ENCODE measurements at places on chromosomes 3 and 15.

DNA sequence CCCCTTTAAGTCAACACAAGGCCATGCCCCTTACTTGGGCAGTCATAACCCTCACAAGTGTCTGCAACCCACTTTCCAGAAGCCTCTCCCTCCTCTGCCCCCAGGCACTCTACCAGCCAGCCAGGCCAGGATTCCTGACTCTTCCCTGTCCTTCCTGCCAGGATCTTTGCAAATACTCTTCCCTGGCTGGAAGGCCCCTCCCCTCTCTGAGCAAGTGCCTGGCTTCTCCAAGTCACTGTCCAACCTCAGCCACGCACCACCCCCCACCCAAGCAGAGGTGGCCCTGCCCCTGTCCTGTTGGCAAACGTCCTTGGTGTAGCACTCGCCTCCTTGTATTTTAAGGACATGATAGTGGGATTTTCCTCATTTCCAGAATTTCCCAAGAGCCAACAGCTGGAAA, 54.7 kb upstream of the USP3 start:
- no peak overlapping the region for H3K4me3 ChIP-seq
- no peak overlapping the region for H3K27ac ChIP-seq
- no peaks in the 10 kb centered on the region for H3K36me3 ChIP-seq
- DNase-seq: no peak
- H3K27me3 ChIP-seq: peaks cover 10% of the 10 kb centered on the region

- peaks cover 42% of the 10 kb centered on the region for H3K4me1 ChIP-seq
- peak overlapping the region; percentile 93 for H3K27ac ChIP-seq
- H3K36me3 ChIP-seq: peaks cover 3% of the 10 kb centered on the region
- no peaks in the 10 kb centered on the region for H3K27me3 ChIP-seq
- no peak overlapping the region for H3K4me3 ChIP-seq
These were observed 42.0 kb upstream of the SACM1L start for GRCh38 chr3:45647148-45647619.

DNA sequence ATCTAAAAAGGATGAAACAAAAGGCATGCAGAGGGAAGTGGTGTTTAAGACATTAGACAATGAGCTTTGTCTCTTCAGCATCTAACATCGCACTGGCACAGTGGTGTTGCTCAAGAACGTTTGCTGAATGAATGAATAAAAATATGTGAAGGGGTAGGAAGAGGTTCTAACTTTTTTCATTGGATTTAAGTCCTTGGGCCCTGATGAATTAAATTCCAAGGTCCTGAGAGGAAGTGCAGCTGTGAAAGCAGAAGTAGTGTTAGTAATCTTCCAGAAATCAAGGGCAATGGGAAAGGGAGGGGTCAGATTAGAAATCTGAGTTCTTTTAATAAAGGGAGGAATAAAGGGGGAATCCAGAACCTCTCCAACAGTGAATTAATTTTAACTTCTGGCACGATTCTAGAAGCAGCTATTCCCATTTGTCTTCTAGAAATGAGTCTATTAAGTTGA, 29.6 kb downstream of the TLNRD1 start:
- peaks cover 4% of the 10 kb centered on the region for H3K4me1 ChIP-seq
- no peak overlapping the region for H3K4me3 ChIP-seq
- DNase-seq: no peak
- H3K27ac ChIP-seq: no peak overlapping the region
- H3K27me3 ChIP-seq: no peaks in the 10 kb centered on the region

- peaks cover 2% of the 10 kb centered on the region for H3K4me1 ChIP-seq
- H3K36me3 ChIP-seq: peaks cover 14% of the 10 kb centered on the region
- H3K4me3 ChIP-seq: no peak overlapping the region
- peak overlapping the region; percentile 53 for H3K27ac ChIP-seq
- peak; percentile 69 for DNase-seq
These were observed 18.6 kb downstream of the DCP1A start for GRCh38 chr3:53328746-53329145.

- DNase-seq: no peak
- H3K4me3 ChIP-seq: no peak overlapping the region
- peaks cover 83% of the 10 kb centered on the region for H3K27me3 ChIP-seq
- no peaks in the 10 kb centered on the region for H3K36me3 ChIP-seq
These were observed 5.1 kb downstream of the DUOX1 start for GRCh38 chr15:45134682-45135604.

GRCh38 chr3:43161684-43162229, 55.9 kb upstream of the POMGNT2 start:
- no peak overlapping the region for H3K27ac ChIP-seq
- no peaks in the 10 kb centered on the region for H3K36me3 ChIP-seq
- no peak overlapping the region for H3K4me3 ChIP-seq
- DNase-seq: no peak

GRCh38 chr3:189143321-189143720, 28.4 kb upstream of the TPRG1 start:
- no peak overlapping the region for H3K4me3 ChIP-seq
- peaks cover 29% of the 10 kb centered on the region for H3K27me3 ChIP-seq
- H3K27ac ChIP-seq: no peak overlapping the region
- peak; percentile 3 for DNase-seq
- no peaks in the 10 kb centered on the region for H3K36me3 ChIP-seq

- H3K4me3 ChIP-seq: no peak overlapping the region
- H3K36me3 ChIP-seq: no peaks in the 10 kb centered on the region
- peak; percentile 12 for DNase-seq
- no peak overlapping the region for H3K27ac ChIP-seq
- H3K27me3 ChIP-seq: peaks cover 4% of the 10 kb centered on the region
These were observed 49.4 kb downstream of the MYZAP start for GRCh38 chr15:57640930-57641682.

- no peaks in the 10 kb centered on the region for H3K4me1 ChIP-seq
- no peak overlapping the region for H3K27ac ChIP-seq
- H3K36me3 ChIP-seq: no peaks in the 10 kb centered on the region
- DNase-seq: no peak
- H3K27me3 ChIP-seq: peaks cover 3% of the 10 kb centered on the region
These were observed 17.9 kb upstream of the NRROS start for GRCh38 chr3:196621611-196622010.

DNA sequence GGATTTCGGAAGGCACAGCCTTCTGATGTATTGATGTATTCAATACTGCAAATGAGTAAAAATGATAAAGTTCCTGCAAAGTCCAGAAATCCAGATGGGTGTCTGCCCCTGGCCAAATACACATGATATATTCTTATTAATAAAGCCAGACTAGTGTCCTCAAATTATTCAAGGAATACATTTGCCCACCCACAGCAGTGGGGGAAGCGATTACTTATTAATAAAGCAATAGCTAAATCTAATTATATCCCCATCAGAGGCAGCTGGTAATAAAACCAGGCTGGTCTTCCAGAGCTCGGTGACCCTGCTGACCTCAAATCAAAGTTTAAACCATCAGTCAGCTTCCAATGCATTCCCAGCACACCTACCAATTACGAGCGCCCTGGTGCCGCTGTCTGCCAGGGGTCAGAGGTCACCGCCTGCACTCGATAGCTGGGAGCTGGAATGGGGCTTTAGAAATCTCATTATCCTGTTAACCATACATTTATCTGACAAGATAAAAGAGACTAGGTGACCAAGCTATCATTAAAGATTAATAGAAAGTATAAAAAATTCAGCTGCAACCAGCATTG, 330.3 kb downstream of the UACA start:
- peaks cover 3% of the 10 kb centered on the region for H3K4me1 ChIP-seq

DNA sequence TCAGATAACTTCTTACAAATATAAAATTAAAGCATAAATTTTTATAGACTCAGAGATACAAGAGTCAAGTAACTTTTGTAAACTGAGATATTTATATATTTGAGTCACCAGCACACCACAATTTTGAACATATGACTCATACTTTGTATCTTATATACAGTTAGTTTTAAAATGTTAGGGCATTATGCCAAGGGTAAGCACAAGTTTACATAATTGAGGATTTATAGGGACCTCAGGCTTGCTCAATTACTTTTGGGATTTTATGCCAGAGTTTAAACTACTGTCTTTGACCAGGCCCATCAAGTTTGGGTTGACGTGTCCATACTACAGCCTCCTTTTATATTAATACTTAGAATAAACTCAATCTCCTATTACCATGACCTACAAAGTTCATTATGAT, 7.4 kb upstream of the FGF7 start:
- peak overlapping the region; percentile 87 for H3K27ac ChIP-seq
- H3K4me3 ChIP-seq: no peak overlapping the region

DNA sequence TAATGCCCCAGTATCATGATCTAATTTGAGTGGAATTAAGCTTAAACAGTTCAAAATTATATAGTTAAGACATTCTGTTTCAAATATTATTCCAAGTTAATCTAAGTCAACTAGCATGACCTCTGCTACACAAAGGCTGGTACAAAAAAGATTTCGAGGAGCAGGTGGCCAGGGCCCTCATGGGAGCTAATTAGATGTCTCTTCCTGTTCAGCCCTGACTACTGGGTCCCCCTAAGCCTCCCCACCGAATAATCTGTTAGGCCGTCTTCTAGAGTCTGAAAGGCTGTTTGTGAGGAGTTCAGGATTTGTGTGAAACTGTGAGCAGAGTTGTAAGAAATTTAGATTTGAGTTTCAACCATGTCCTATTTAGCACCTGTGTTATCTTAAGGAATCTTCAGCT, 75.4 kb downstream of the PPM1L start:
- no peaks in the 10 kb centered on the region for H3K4me1 ChIP-seq
- no peaks in the 10 kb centered on the region for H3K27me3 ChIP-seq
- no peak overlapping the region for H3K4me3 ChIP-seq
- no peaks in the 10 kb centered on the region for H3K36me3 ChIP-seq

- DNase-seq: peak; percentile 99
- no peaks in the 10 kb centered on the region for H3K27me3 ChIP-seq
- H3K36me3 ChIP-seq: no peaks in the 10 kb centered on the region
These were observed at the start of gene BCL6 for GRCh38 chr3:187745201-187746058. BCL6 (minus strand) TSS chr3:187745468; CDS start chr3:187733693, 11,775 bp downstream.

- H3K27ac ChIP-seq: no peak overlapping the region
- H3K36me3 ChIP-seq: no peaks in the 10 kb centered on the region
- H3K27me3 ChIP-seq: no peaks in the 10 kb centered on the region
- no peaks in the 10 kb centered on the region for H3K4me1 ChIP-seq
- no peak for DNase-seq
- H3K4me3 ChIP-seq: no peak overlapping the region
These were observed 53.9 kb upstream of the SLC9A9 start for GRCh38 chr3:143902210-143902609.

DNA sequence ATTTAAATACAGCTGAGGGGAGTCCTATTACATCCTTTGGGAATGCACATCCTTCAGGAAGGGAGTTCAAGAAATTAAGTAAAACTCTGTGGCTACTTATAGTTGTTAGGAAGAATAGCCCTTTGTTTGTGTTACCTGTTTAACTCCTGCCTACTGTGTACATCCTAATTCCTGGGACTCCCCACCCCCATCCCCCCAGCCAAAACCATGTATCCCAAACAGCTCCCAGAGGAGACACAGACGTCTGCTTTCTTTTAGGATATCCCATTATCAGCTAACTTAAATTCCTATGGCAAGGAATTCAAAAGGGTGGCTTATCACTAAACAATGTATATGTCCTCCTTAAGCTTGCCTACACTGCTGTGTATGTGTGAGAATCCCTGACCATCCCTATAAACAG, 581.7 kb downstream of the DIPK2A start:
- H3K4me1 ChIP-seq: no peaks in the 10 kb centered on the region
- H3K4me3 ChIP-seq: no peak overlapping the region
- H3K27ac ChIP-seq: no peak overlapping the region
- no peaks in the 10 kb centered on the region for H3K36me3 ChIP-seq
- H3K27me3 ChIP-seq: no peaks in the 10 kb centered on the region

GRCh38 chr3:49802719-49803464, at the start of gene INKA1:
INKA1 (plus strand) TSS chr3:49803261; CDS start chr3:49803393, 132 bp downstream.
- no peaks in the 10 kb centered on the region for H3K36me3 ChIP-seq
- H3K4me1 ChIP-seq: peaks cover 35% of the 10 kb centered on the region
- peak; percentile 72 for DNase-seq
- H3K27ac ChIP-seq: peak within 1 kb of the TSS; percentile 81

GRCh38 chr15:73935547-73935946, 9.3 kb downstream of the LOXL1 start:
- H3K36me3 ChIP-seq: peaks cover 13% of the 10 kb centered on the region
- peak; percentile 47 for DNase-seq
- no peak overlapping the region for H3K27ac ChIP-seq
- no peaks in the 10 kb centered on the region for H3K27me3 ChIP-seq
- H3K4me1 ChIP-seq: peaks cover 55% of the 10 kb centered on the region

DNA sequence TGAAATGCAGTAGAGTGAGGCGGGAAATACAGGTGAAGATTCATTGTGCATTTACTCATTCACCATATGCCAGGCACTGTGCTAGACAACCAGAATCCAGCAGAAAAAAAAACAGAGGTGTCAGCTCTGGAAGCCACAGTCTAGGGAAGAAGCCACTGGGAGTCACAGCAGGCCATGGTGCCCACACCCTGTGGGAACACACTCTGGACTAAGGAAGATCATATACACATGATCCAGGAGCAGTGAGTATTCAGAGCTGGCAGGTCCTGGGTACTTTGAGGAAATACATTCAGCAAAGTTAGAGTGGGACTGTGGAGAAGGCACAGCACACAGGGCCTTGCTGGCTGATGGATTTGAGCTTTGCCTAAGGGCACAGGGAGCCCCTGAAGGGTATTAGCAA, 14.8 kb downstream of the FAM240A start:
- H3K4me1 ChIP-seq: peaks cover 21% of the 10 kb centered on the region
- H3K4me3 ChIP-seq: no peak overlapping the region
- no peaks in the 10 kb centered on the region for H3K36me3 ChIP-seq
- H3K27me3 ChIP-seq: no peaks in the 10 kb centered on the region
- no peak for DNase-seq
- H3K27ac ChIP-seq: peak overlapping the region; percentile 72

- no peaks in the 10 kb centered on the region for H3K27me3 ChIP-seq
- H3K36me3 ChIP-seq: no peaks in the 10 kb centered on the region
- DNase-seq: peak; percentile 76
- H3K4me3 ChIP-seq: no peak overlapping the region
- H3K4me1 ChIP-seq: peaks cover 15% of the 10 kb centered on the region
- no peak overlapping the region for H3K27ac ChIP-seq
These were observed 134.1 kb upstream of the COL8A1 start for GRCh38 chr3:99504258-99504657.

DNA sequence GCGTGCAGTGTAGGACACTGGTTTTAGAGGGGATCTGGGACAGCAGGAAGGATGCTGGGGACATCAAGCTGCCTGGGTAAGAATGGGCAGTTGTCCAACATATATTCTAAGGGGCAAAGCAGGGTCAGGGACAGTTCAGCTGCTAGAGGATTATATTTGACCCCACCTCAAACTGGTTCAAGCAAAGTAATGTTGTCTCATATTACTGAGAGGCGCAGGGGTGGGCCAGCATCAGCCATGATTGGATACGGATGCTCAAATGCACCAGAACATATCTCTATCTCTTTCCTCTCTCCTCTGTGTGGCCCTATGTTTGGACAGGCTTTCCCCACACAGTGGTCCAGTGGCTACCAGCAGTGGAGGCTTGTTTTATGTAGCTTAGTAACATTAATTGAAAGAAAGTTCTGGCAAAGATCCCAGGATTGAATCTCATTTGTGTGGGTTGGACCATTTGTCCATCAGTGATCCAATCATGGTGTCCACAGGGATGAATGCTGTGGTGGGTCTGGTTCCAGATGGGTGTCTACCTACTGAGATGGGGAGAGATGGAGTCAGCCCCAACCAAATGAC, 49.8 kb upstream of the RGMA start:
- no peak for DNase-seq
- H3K4me1 ChIP-seq: no peaks in the 10 kb centered on the region
- H3K27me3 ChIP-seq: no peaks in the 10 kb centered on the region
- H3K4me3 ChIP-seq: no peak overlapping the region

GRCh38 chr3:25503898-25504301, 75.8 kb downstream of the RARB start:
- no peaks in the 10 kb centered on the region for H3K4me1 ChIP-seq
- H3K27me3 ChIP-seq: no peaks in the 10 kb centered on the region
- no peaks in the 10 kb centered on the region for H3K36me3 ChIP-seq
- DNase-seq: no peak
- no peak overlapping the region for H3K4me3 ChIP-seq
